ENCODE measurements at places on chromosomes 12 and 14. TPM values are rescaled to one million over a fixed set of nuclear protein-coding genes. Genes with fewer than 3 reads are reported as not detected.

Gene HOXC12
- not detected for total RNA-seq

DNA sequence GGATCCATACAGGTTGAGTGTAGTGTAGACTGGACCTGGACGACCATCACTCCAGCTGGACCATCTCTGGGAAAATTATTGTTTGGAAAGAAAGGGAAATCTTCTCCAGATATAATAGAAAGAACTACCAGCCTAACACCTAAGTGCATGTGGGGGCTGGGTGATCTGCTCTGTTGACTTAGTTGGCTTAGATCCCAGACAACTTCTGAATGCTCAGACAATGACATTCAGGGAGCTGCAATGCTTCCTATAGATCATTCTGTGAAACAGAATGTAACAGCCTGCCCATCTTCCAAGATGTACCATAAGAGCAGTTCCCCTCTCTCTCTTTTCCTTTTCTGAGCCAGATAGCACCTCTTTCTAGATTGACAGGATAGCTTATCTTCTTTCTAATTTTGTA is 572.8 kb upstream of the STXBP6 start:
- DNase-seq: no peak

Gene ADAM20
- total RNA-seq: 4.6 TPM

DNA sequence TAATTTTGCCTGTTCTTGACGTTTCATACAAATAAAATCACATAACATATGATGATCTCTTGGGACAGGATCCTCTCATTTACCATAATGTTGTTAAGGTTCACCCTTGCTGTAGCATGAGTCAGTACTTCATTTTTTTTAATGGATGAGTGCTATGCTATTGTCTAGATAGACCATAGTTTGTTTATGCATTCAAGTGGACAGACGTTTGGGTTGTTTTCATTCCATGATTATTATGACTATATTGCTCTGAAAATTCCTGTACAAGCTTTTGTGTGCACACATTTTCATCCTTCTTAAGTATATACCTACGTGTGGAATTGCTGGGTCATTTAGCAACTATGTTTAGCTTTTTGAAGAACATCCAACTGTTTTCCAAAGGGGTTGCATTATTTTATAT is 325.6 kb upstream of the TMEM132C start:
- DNase-seq: no peak

DNA sequence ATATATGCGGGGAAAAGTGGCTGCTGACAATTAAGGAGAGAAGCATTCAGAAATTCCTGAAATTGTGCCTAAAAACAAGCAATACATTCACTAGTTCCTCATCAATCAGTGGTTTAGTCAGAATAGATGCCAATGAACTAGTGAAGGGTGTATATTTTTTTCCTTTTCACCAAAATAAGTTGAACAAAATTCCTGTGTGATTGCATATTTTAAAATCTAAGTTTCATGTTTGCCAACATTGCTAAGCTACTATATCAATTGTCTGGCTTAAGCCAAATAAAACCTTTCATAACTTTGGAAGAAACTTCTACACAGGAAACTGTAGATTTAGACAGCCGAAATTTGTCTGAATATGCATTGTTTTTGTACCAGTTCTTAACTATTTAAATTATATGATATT is 8.7 kb downstream of the PRKD1 start:
- no peak for DNase-seq

Gene ENDOU
- total RNA-seq: not detected

DNA sequence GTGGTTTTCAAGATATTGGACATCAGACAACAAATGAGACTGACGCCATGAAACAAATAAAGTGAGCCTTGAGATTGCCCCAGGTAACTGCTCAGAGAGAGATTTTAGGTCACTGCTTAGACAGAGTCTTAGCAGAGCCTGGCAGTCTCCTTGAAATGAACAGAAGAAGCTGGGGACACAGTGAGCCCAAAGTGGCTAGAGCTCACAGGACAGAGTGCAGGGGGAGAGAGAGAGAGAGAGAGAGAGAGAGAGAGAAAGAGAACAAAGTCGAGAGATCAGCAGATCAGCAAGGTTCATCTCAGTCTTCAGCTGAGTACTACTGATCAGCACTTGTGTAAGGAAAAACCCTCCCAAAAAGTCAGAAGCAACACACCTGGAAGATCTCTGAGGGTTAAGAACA is 147.4 kb downstream of the RMST start:
- DNase-seq: no peak

Gene MYG1
- 27.5 TPM for total RNA-seq

GRCh38 chr12:119857041-119857591 is 20.0 kb downstream of the CIT start:
- DNase-seq: no peak

GRCh38 chr12:53995002-53995377 is 5.0 kb upstream of the HOXC9 start:
- DNase-seq: no peak

- DNase-seq: no peak
Measured at GRCh38 chr12:25958428-25959070, at the start of gene RASSF8. Gene RASSF8, plus strand, starts transcription at chr12:25958682. Its CDS starts 96,662 bp downstream, at chr12:26055344.

DNA sequence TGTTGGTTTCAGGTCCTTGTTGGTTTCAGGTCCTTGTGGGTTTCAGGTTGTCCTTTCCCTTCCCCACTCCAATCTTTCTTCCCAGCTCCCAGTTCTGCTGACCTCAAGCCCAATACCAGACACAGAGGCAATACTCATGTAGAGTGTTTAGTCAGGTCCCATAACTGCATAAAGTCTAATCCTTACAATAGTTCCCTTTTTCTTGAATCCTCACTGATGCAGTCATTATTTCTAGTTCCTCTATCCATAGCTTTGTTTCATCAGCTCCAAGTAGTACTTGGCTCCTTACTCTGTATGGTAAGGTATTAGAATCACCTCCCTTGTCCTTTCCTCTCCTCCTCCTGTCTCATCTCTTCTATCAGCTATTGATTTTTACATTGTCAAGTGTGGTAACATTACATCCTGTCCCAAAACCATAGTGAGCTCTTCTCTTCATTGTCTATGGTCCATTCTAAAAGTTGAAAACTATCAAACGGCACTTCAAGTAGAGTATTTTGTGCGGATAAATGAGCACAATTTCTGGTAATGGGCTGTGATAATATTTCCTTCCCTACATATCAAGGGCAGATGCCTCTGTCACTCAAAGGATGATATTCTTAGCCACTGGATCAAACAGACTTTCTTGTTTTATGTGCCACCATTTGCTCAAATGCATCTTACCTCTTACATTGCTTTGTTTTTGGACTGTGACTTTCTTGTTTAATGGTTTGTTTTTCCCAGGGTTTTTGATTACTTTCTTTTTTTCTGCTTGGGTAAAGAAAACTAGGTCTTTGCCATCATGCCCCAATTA is 57.2 kb upstream of the JDP2 start:
- no peak for DNase-seq

Gene RNASE8
- total RNA-seq: not detected

Gene SPX
- total RNA-seq: not detected

DNA sequence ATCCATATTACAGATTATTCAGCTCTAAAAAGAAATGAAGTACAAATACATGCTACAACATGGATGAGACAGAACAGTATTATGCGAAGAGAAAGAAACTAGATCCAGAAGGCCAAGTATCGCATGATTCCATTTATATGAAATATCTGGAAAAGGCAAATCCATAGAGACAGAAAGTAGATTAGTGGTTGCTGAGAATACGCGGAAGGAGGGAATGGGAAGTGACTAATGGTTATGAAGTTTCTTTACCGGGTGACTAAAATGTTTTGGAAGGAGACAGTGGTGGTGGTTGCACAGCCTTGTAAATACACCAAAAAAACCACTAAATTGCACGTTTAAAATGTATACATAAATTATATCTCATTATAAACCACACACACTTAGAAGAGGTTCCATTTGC is 12.5 kb downstream of the PRDM4 start:
- no peak for DNase-seq

DNA sequence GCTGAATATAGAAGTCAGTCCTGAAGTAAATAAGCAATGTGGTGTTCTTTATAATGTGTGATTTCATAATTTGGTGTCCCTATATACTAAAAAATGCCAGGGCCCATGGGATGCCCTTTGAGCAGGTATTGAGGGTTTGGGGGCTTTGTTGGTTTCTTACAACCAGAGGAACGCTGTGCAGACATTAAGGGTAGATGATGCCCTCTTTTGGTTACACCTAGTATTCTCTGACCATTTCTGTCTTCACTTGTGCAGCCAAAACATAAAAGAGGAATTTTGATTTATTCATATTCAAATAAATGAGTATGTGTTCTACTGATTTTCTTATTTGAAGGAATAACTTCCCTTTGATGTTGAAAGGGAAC is 3.0 kb downstream of the LGR5 start:
- DNase-seq: no peak

Gene CATSPERB
- total RNA-seq: 4.3 TPM

Gene PLEKHG7
- total RNA-seq: not detected

GRCh38 chr14:79658221-79658620 is 553.1 kb downstream of the DIO2 start:
- DNase-seq: no peak

Gene LRTM2
- not detected for total RNA-seq

DNA sequence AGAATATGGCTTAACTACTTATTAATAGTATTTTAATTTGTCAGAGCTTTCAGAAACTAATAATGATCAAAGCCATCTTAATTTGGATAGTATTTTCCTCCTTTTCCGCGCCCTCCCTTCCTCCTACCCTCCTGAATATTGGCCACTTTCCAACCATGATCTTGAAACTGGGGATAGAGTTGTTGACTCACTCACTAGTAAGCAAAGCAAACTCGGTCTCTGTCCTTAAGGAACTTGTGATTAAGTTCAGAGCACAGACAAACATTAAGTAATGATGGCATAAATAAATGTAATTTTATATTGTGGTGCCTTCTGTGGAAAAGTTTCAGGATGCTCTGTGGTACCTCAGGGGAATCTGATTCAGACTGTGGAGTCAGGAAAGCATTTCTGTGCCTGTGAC is 75.7 kb downstream of the LRRK2 start:
- DNase-seq: no peak

DNA sequence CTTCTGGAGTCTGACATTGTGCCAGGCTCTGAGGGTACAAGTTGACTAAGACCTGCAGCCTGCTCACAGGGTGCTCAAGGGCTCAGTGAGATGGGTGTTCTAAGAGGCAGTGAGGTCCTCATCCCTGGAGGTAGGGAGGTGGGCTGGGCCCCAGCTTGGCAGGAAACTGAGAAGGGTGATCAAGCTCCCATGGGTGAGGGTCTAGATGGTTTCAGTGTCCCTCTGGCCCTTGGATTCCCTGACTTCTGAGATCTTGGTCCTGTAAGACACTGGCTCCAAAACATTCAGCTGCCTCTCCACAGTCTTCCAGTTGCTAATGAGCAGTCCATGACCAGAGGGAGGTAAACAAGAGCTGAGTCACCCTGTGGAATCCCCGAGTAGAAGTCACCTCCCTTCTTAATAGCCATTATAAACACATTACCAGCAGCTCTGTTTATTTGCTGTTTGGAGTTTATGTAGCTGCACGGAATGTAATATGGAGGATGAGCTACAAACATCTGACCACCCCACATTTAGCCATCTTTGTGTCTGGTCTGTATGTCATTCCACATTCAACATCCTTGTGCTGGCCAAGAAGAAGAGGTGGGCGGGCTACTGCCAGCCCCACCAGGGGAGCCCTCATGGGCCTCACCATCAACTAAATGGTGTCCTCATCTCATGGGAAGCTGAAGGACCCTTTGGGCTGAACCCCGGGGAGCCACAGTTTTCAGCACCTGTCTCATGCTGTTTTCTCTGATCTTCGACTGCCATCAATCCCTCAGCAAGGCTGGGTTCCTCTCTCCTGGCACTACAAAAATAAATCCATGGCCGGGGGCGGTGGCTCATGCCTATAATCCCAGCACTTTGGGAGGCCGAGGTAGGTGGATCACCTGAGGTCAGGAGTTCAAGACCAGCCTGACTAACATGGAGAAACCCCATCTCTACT is 37.2 kb upstream of the BDKRB2 start:
- no peak for DNase-seq

Gene P2RX2
- not detected for total RNA-seq

Gene CCDC38
- not detected for total RNA-seq

- DNase-seq: no peak
Measured at GRCh38 chr12:130685850-130686249, 30.2 kb downstream of the RIMBP2 start.

GRCh38 chr14:101859538-101859902 is 98.0 kb downstream of the PPP2R5C start:
- no peak for DNase-seq

DNA sequence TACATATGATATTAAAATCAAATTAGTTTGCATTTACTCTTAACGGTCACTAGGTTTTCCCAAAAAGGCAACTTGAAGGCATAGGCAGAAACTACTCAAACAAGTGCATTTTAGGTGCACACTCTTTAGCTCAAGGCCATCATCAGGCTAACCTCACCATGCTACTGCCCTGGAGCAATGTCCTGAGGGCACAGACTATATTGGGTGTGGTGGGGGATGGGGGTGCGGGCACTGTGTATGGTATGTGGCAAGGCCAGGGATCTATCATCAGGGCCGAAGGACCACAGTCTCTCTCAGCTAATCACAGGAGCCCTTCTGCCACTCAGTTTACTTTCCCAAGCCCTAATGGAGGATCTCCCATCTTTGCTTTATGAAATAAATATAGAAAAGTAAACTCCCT is 51.9 kb downstream of the SH2B3 start:
- no peak for DNase-seq

GRCh38 chr12:106303202-106303820 is 778 bp downstream of the TCP11L2 start:
- peak; percentile 92 for DNase-seq

Gene NRIP2
- total RNA-seq: 9.7 TPM

Gene PPP1R36
- total RNA-seq: not detected

DNA sequence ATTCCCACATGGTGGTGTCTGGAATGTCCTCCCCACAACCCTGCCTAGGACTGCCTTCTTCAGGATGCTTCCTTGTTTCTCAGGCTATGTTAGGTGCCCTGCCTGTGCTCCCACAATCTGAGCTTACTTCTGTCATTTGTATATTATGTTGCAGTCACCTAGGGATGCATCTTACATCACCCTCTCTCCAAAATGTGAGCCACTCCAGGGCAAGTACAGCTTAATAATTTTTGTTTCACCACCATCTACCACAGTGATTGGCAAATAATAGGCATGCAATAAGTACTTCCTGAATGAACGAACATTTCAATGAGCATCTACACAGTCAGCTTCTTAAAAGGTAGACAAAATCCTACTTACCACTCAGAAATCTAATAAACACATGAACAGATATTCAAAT is 37.6 kb downstream of the ZFYVE26 start:
- no peak for DNase-seq

Gene GPR68
- total RNA-seq: not detected

Gene SSTR1
- total RNA-seq: 7.2 TPM

- DNase-seq: no peak
Measured at GRCh38 chr12:66620688-66621087, 58.2 kb downstream of the GRIP1 start.

Gene IL22
- total RNA-seq: not detected

- DNase-seq: no peak
Measured at GRCh38 chr12:5262450-5262849, 169.5 kb upstream of the NTF3 start.

GRCh38 chr14:104389326-104390220 is 190.0 kb upstream of the C14orf180 start:
- no peak for DNase-seq
